ENCODE measurements at places on chromosomes 2 and 18.

- DNase-seq: no peak
Measured at GRCh38 chr2:146561996-146562395, 1282.8 kb upstream of the ACVR2A start.

DNA sequence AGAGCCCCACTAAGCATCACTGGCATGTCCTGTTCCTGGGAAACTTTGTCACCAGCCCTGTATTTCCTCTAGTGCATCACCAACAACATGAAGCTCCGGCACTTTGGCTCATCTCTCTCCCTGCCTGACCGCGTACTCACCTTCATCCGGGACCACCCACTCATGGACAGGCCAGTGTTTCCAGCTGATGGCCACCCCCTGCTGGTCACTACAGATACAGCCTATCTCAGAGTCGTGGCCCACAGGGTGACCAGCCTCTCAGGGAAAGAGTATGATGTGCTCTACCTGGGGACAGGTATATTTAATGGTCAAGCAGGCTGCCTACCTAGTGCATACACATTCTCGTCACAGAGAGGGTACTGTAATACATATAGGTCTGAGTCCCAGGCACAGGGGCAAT is 21.0 kb downstream of the SEMA4F start:
- no peak for DNase-seq

- DNase-seq: no peak
Measured at GRCh38 chr2:19460761-19461160, 102.3 kb upstream of the OSR1 start.

- no peak for DNase-seq
Measured at GRCh38 chr2:170968205-170969003, 39.4 kb downstream of the GORASP2 start.

GRCh38 chr2:237379636-237380035 is 34.3 kb downstream of the COL6A3 start:
- no peak for DNase-seq

DNA sequence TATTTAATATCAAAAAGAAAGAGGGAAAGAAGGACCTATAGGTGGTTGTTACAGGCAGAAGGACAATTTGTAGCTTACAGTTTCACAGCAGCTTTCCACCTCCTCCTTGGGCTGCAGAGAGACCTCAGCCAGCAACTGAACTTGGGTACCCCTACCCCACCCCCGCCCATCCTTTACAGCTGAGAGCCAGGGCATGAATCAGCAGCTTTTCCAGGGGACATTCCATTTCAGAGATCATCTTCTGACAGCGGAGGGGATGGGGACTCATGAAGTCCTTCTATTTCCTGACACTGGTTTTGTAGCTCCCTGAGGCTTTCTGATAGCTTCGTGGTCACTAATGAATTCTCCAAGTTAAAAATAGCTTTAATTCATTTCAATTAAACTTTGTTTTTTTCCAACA is 96.4 kb downstream of the ITGB1BP1 start:
- no peak for DNase-seq

DNA sequence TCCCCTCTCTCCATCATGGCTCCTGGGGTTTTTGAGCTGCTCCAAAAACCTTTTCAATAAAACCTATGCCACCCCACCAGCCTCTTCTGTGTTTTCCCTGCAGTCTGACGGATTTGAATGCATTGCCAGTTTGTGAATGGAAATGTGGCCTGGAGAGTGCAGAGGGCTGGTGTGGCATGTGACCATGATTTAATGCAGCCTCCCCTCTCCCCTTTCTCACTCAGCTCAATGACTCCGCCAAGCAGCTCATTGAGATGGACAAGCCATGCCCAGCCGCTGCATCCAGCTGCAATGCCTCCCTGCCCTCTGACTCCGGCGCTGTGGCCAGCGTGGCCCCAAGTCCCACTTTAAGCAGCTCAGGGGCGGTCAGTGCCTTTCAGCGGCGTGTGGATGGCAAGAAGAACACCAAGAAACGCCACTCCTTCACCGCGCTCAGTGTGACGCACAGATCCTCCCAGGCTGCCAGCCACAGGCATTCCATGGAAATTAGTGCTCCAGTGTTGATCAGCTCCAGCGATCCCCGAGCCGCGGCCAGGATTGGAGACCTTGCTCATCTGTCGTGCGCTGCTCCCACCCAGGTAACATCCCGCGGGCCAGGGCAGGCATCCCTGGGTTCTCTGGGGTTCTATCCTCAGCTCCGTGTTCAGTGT is 215.3 kb downstream of the SEPTIN10 start:
- no peak for DNase-seq

DNA sequence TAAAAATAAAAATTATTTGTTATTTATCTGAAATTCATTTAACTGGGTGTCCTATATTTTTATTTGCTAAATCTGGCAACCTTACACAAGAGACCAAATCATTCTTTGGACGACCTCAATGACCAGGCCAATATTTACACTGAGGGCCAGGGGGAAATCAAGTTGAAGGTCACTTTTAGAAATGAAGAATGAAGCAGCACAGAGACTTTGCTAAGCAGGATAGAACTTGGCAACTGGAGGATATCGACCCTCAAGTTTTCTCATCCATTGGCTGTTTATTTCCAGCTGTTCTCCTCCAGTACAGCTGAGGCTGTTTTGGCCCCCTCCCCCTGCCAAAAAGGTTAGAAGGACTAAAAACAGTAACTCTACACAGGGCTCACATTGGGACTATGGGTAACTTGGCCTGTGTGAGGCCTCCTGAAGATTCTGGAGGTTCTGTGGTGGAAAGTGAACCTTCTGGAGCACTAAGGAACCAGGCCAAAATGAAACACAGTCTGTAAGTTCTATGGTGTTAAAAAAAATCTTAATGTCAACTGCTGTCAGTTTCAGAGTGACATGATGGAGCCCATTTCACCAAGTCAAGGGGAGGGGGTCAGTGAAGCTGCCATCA is 32.2 kb upstream of the ZFP36L2 start:
- DNase-seq: no peak
